NCI-H510A treated with DMSO at 0.1 percent for 48 hours (cell line): ENCODE measurements at places on chromosomes 2 and 18.
A peak's percentile ranks its signal among the peaks of the same experiment; 100 is the strongest.

DNA sequence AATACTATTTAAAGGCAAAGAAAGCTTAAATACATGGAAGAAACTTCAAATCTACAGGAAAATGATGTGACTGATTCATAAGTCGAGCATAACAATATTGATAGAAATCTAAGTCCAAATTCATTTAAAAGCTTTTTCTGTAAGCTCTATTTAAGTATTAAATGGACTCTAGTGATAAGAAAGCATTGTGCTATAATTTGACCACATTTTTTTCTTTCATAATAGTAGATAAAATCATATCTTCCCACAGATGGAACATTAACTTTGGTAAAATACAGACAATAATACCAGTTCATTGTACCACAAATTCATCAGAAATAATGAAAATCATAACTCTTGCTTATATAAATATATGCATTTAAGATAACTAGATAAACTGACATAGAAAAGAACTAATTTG, 366.5 kb downstream of the GALNT13 start:
- no peak for DNase-seq

DNA sequence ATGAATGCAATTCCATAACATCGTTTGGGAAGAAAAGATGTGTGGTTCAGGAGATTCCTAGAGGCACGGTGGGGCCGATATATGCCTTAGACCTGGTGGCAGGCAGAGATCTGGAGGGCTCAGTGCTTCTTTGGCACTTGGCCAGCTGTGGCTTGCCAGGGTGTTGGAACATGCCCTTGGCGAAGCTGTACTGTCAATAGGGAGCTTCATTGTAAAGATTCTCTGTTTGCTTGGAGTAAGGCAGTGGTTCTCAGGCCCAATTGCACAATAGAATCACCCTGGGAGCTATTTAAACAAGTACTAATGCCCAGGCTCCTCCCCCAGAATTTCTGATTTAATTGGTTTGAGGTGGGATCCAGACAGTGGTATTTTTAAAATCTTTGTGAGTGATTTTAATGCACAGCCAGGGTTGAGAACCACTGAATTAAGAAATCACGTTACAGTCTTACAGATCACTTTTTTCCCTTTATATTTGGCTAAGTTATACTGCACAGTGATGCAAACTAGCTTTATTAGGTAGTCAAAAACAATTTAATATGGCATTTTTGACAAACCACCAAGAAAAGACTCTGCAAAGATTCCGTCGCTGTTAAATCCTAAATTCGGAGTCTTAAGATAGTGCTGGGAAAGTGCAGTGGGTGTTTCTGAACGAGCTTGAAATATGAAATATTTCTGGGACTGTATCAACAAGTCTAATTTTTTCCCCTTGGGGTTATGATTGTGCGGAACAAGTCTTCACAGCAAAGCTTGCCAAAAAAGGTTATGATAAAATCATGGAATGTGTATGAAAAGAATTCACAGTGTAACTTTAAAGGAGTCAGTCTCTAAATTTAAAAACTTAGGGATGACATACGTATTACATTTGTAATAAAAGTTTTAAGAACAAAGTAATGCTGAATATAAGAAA, 78.0 kb downstream of the CRIM1 start:
- peak; percentile 39 for DNase-seq

- no peak for DNase-seq
These were observed 41.2 kb upstream of the TEX51 start for GRCh38 chr2:126857502-126857901.

GRCh38 chr2:238134393-238134785, 4.1 kb upstream of the KLHL30 start:
- no peak for DNase-seq

DNA sequence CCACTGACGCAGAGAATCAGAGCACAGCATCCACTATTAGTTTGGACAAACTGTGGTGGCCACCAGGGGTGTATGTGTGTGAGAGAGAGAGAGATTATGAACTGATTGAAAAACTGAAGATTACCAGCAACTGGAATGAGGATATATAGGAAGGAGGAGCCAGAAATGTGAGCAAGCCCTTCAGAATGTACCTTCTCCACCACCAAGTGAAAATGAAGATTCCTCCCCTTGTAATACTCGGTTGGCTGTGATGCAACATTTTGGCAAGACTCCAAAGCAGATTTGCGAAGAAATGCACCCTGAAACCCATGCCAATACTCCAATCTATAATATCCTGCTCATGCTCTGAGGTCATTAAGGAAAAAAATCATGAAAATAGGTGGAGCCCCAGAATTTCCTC, 121.2 kb upstream of the SLC35G4 start:
- no peak for DNase-seq

DNA sequence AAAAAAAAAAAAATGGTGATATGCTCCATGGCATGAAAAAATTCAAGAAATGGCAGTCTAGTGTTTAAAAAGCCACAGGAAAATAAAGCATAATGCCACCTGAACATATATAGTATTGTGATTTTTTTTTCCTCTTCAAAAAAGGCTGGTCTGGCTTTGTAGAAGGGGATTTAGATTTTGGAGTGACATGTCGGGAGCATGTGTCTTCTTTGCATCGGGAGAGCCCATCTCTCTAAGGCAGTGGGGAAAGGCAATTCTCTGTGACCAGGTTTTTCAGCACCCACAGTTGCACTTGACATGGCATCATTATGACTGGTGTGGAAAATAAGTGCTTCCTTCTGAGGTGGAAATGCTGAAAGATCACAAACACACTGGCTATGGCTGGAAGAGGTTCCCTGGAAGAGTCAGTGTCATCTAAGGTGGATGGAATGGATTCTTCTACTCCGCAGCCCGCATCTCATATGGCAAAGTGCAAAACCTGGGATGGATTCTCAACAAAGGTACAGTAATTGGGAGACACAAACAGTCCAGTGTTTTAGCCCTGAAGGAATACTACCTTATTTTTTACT, 172.5 kb downstream of the AGAP1 start:
- peak; percentile 60 for DNase-seq

DNA sequence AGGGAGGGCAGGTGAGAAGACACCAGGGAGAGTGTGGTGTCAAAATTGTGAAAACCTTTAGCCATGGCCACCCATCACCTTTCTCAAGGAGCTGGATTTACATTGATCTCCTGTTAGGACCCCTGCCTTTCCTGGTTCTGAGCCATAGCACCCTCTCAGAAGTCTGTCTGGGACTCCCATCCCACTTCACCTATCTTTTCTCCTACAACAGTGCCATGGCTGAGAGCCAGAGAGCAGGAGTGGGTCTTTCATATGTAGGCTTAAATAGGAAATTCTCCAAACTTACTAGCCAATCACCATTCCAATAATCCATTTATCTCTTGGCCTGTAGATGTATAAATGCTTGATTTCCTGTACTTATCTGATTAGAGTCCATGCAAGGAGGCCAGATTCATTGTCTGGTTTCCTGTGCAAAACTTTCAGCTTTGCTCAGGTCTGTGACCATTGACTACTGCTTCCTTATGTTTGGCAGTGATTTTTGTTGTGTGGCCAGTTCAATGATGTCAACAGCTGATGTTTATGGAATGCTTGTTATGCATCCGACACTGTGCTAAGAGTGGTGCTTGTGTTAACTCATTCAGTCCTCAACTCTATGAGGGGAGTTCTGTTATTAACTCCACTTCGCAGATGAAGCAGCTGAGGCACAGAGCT, 57.6 kb upstream of the IGFBP5 start:
- no peak for DNase-seq

GRCh38 chr2:11602563-11603204, 67.3 kb downstream of the NTSR2 start:
- DNase-seq, result no peak

GRCh38 chr2:170878066-170878465, 51.0 kb upstream of the GORASP2 start:
- no peak for DNase-seq

DNA sequence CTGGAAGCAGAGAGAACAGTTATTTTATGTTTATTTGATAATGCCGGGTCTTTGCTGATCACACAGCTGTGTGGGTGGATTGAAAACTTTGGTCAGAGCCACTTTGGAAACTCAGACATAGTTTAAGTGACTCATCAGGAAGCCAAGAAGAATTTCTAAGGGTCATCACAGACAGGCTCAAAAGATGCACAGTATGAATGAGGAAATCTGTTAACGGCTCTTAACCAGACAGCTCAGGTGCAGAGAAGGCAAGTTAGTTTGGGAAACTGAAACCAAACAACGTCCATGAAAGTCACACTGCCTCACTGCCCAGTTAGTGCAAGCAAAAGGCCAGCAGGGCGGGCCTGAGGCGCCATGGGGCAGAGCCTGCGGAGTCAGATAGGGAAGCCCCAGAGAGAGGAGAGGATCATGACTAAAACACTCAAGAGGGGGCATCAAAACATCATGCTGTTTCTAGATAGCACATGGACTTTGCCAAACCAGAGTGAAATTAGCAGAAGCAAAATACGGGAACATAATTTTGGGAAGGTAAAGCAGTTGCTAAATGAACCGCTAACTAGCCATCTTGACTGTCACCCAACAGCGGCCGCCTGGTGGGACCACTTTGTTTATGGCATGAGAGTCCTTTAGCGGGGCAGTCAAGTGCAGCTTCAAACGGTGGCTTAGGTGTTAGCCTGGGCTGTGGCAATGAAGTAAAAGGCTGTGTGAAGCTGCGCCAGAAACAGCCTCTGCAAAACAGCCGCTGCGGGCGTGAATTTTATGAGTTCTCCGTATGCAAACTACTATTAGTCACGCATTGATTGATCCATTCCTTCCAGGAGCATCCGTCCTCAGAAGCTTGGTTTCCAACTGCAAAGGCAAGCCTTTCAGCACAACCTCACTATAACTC, 101.2 kb downstream of the KCTD18 start:
- DNase-seq, result peak; percentile 65

- no peak for DNase-seq
These were observed 17.2 kb downstream of the PTMA start for GRCh38 chr2:231725476-231725875.

GRCh38 chr2:21328177-21328576, 204.4 kb downstream of the TDRD15 start:
- no peak for DNase-seq

- DNase-seq, result no peak
These were observed 30.9 kb downstream of the ANTXR1 start for GRCh38 chr2:69043736-69044400.

GRCh38 chr18:45026162-45026561, 345.5 kb downstream of the SETBP1 start:
- DNase-seq, result no peak

- DNase-seq, result no peak
These were observed 409.2 kb upstream of the SPHKAP start for GRCh38 chr2:228590681-228591080.

GRCh38 chr2:28656937-28657615, 94.6 kb upstream of the PPP1CB start:
- DNase-seq, result no peak

GRCh38 chr2:239603411-239604356, 202.9 kb upstream of the HDAC4 start:
- no peak for DNase-seq

- DNase-seq, result no peak
These were observed 14.2 kb downstream of the CAVIN2 start for GRCh38 chr2:191832668-191833067.

DNA sequence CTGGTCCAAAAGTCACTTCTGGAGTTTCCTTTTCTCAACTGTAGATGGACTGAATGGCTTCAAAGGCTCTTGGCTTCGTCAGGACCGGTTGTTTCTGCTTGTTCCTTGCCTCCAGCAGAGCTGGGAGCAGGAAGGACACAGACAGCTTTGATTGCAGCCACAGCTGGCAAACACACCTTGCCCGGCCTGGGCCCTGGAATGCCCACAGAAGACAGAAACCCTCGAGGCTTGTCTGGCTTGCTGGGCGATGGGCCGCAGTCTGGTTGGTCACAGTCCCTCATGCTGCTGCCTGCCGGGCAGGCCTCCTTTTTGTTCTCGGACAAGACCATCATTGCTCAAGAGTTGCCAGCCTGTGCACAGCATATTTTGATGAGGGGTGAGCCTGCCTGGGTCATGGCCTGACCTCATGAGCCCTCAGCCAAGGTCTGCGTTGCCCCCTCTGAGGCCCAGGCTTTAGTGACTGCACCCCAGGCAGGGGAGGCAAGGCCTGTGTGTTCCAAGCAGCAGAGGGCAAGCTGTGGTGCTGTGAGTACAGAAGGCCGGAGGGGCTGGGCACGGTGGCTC, 37.8 kb downstream of the ATP6V1C2 start:
- DNase-seq, result no peak

- no peak for DNase-seq
These were observed 7.1 kb downstream of the CIB4 start for GRCh38 chr2:26633993-26634595.

GRCh38 chr2:72576459-72576858, 249.4 kb downstream of the EXOC6B start:
- no peak for DNase-seq

DNA sequence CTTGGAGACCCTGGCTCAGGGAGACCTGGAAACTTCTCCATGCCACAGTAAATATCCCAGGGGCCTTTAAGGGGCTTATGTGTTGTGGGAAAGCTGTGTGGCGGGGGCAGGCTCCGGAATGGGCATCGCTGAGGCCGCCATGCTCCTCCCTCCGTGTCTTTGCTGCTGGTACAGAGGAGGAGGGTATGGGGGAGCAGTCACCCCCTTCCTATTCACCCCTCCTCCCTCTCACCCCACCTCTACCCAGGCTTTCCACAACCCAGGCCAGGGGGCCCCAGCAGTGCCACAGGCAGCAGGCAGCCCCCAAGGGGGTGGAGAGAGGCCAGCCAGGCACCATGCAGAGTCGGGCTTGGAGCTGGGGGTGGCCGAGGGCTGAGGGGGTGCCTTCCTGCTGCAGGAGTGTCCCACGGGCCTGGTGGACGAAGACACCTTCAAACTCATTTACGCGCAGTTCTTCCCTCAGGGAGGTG, 28.0 kb upstream of the FAHD2A start:
- DNase-seq, result no peak

DNA sequence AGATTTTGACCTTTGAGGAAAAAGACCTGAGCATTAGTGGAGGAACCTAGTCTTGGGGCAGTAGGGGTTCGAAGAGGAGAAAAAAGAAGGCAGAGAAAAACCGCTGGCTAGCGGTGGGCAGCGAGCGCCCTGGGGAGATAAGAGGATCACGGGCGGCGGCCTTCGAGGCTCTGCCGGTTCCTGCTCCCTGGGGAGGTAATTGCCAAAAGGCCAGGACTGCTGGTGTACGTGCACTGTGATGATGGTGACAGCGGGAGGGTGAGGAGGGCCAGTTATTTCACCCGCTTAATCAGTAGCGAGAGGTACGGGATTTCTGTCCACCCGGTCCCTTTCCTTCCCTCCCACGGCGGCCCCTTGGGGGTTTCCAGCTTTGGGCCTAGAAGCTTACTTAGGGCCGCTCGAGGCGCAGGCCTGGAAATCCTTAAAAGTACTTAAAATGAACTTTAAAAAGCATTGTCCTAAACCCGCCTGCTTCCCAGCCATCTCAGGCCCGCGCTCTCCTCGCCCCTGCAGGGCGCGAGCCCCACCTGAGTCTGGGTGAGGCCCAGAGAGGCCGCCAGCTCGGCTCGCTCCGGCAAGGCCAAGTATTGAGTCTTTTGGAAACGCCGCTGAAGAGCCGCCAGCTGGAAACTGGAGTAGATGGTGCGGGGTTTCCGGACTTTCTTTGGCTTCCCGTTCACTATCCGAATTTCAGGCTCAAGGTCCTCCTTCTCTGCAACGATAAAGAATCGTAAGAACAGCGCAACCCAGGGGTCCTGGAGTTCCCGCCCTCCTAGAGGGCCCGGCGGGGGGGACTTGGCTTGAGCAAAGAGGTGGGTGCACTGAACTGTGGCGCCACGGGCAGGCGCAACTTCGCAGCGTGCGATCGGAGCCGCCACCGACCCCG, 1.5 kb downstream of the DLX2 start:
- DNase-seq, result peak; percentile 61

- no peak for DNase-seq
These were observed 3.2 kb downstream of the INO80C start for GRCh38 chr18:35494251-35495220.

- no peak for DNase-seq
These were observed 4.7 kb downstream of the SLC11A1 start for GRCh38 chr2:218386505-218387368.
